HT1080 (cell line): ENCODE measurements at places on chromosomes 12 and 14. TPM values are rescaled to one million over a fixed set of nuclear protein-coding genes. Genes with fewer than 3 reads are reported as not detected.

B4GALNT3 gene
- 0.27 and 0.50 TPM in 2 replicates for total RNA-seq

GRCh38 chr14:62957562-62957961 lies 87.7 kb downstream of the KCNH5 start:
- DNase-seq, result peak; percentile 97

DNA sequence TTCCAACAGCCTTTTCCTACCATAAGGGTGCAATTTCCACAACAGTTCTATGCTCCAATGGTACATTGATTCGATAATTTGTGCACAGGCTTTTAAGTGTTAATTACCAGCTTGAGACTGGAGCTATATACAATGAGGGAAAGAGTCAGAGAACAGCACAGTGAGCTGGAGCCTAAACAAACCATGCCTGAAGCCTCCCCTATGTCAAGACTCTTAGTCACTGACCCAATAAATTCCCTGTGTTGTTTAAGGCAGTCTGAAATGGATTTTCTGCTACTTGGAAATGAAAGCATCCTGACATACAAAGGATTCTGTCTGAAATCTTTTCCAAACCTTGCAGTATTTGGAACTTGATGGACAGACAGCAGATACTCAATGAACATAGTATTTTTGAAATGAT lies 149.0 kb downstream of the EFCAB11 start:
- no peak for DNase-seq

SELPLG gene
- 1.1 TPM in 1 of 2 replicates, not detected in the other for total RNA-seq

NTF3 gene
- total RNA-seq, result not detected in 2 replicates

GRCh38 chr14:103448097-103448496 lies 62.9 kb downstream of the MARK3 start:
- peak; percentile 21 for DNase-seq

DNA sequence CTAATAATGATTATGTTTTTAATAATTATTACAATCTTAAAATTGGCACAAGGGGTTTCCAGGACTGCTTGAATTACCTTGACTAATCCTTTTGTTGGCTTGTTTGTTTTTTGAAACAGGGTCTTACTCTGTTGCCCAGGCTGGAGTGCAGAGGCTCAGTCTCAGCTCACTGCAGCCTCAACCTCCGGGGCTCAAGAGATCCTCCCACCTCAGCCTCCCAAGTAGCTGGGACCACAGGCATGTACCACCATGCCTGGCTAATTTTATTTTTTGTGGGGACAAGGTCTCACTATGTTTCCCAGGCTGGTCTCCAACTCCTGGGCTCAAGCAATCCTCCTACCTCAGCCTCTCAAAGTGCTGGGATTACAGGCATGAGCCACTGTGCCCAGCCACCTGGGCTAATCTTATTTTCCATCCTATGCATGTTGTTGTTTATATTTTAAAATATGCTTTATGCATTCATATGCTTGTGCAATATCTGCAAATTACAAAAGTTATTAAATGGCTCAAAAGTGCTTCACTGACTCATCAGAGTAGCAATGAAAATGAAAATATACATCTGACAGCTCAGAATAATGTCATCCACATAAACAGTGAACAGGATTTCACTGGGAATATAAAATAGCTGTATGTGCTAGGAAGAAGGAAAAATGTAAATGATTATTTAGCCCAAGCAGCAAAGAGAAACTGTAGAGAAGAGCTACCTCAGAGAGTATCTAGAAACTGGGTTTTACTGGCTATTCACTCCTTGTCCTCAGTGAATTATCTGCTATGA lies 24.8 kb upstream of the PLEKHG6 start:
- no peak for DNase-seq

MIP gene
- total RNA-seq, result not detected in 2 replicates

FGD4 gene
- 1.8 and 2.8 TPM in 2 replicates for total RNA-seq

DNA sequence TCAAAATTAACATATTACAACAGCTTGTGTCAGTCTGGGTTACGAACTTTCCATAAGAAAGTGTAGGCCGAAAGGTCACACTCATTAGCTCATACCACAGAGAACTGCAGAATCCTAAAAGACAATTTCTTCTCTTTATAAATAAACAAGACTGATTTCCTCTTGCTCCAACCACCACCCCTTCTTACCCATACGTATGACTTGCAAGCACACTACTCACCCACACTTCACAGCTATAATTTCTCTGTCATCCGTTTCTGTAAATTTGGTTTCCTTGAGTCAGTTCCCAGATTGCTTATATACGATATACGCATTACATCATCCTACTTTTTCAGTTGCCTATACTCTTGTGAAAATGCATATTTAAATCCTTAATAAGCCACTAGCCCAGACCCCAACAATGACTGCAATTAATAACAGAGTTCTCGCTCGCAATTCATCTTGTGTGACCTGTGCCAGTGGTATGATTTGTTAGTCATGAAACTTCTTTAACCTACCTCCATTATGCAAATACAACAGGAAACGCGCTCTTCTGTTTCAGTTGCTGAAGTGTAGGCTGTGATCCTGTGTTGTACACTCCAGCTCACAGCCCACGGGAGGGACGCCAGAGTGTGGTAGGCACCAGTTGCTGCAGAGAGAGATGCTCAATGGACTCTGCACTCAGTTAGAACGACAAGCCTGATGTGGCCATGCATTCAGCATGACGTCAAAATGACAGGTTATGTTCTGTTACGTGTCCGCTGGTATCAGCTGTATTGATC lies 417.6 kb downstream of the PDZRN4 start:
- no peak for DNase-seq

GRCh38 chr12:7934889-7935492 lies 996 bp downstream of the SLC2A3 start:
- no peak for DNase-seq

TMEM116 gene
- total RNA-seq, result 4.7 and 6.2 TPM in 2 replicates

TAS2R7 gene
- total RNA-seq, result not detected in 2 replicates

GRCh38 chr12:6961695-6962284 lies 8.7 kb downstream of the PHB2 start:
- peak; percentile 82 for DNase-seq

- no peak for DNase-seq
These were observed 24.2 kb downstream of the PARPBP start for GRCh38 chr12:102144221-102144620.

ZBTB1 gene
- total RNA-seq, result 19.7 and 21.3 TPM in 2 replicates
